MCF 10A (cell line): ENCODE measurements at places on chromosomes 4 and X.
A peak's percentile ranks its signal among the peaks of the same experiment; 100 is the strongest.

DNA sequence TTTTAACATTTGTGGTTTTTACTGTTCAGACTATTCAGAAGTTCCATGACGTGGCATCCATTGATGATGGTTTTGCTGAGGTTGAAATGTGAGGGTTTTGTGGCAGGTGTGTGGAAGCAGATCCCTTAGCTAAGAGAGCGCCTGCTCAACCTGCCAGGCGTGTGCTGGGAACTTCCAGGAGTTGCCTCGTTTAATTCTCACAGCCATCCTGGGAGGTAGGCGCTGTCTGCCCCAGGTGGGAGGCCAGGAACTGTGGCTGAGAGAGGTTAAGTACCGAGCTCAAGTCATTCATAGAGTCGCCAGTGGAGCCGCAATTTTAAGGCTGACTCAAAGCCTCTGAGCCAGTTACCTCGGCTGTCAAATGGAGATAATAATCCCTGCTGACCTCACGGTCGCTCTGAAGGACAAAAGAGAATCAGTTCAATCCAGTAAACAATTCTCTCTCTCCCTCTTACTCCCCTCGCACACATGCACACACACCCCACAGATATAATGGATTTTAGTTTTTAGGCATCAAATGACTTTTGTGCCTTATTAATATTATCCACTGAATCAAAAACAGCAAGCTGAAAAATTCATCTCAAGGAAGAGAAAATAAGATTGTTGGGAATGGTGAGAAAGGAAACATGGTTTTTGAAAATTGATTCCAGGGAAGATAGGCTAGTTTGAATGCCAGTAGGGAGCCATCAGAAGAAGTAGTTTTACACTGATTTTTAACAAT, 171.3 kb downstream of the PTTG2 start:
- DNase-seq: no peak

DNA sequence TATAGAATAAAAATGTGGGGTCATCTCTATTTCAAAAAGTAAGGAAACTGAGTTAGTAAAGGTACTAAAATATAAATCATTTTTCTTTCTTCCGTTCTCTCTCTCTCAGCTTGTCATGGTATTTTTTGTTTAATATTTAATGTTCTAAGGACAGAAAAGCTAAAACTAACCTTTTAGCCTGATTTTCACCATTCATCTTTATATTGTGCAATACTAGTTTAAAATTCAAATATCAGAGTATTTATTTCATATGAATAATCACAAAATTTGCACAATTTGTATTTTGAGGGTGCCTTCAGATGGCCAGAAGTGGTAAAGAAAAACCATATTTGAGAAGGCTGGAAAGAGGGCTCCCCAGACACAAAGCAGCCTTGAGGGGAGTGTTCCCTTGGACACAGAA, 197.6 kb upstream of the AR start:
- no peak for DNase-seq

GRCh38 chr4:8640816-8641215, 48.3 kb downstream of the CPZ start:
- no peak for DNase-seq

DNA sequence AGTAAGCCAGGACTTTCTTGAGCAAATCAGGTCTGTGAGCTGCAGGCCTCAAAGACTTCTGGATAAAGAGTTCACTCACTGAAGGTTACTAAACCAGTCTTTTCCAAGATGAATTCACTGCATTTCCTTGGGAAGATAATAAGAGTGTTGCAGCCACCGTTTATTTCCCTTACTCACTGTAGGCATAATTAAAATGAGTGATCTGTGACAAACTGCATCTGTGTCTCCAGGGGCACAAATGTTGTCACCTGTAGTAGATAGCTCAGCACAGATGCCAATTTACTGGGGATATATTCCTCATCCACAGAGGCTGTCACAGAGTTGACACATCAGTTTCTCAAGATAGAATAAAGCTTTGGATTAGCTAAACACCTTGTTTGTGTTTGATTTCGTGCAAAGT, 580.2 kb downstream of the SPRY1 start:
- no peak for DNase-seq

GRCh38 chr4:87819281-87819919, 13.4 kb upstream of the MEPE start:
- DNase-seq: peak; percentile 85

- DNase-seq: peak; percentile 3
Observed at GRCh38 chr4:25160714-25161592, 704 bp upstream of the SEPSECS start.

DNA sequence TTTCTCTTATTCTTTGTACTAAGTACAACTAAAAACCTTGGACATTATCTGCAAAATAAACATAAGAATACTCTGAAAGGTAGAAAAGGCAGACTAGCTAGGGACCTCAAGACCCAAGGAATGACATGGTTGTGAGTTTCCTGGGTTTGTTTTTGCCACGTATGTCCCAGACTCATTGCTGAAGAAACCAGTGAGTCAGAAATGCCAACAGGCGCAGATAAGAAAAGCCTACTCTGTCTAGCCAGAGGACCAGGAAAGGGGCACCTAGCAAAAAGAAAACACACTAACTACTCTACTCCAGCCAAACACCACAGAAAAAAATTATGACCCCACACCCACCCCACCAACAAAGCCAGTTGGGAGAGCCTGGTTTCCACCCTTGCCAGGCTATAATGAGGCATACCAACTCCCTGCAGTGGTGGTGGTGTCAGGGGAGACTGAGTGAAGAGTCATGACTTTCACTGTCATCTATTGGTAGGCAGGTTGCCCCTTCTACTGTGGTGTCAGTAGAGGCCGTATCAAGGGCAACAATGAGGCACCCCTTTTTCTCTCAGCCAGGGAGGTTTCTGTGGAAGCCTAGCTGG, 10.9 kb downstream of the MTMR1 start:
- DNase-seq: peak; percentile 20

GRCh38 chr4:82733636-82734035, 65.0 kb downstream of the SCD5 start:
- peak; percentile 67 for DNase-seq

DNA sequence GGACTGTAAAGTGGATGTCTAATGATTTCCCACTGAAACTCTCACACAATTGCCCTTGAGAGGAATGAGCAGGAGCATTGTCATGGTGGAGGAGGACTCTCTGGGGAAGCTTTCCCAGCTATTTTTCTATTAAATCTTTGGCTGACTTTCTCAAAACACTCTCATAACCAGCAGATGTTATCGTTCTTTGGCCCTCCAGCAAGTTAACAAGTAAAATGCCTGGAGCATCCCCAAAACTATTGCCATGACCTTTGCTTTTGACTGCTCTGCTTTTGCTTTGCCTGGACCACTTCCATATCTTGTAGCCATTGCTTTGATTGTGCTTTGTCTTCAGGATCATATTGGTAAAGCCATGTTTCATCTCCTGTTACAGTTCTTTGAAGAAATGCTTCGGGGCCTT, 120.2 kb upstream of the PDE5A start:
- no peak for DNase-seq

DNA sequence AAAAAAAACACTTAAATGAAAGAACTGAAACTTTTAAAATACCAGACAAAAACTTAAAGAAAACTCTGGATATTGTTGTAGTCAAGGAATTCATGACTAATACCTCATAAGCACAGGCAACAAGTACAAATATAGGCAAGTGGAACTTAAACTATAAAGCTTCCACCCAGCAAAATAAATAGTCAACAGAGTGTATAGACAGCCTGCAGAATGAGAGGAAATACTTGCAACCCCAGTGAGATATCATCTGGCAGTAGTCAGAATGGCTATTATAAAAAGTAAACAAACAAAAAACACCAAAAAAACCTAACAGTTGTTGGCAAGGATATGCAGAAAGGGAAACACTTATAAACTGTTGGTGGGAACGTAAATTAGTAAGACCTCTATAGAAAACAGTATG, 9.6 kb upstream of the RPS6KA6 start:
- DNase-seq: no peak

GRCh38 chr4:88736264-88736663, 38.6 kb upstream of the NAP1L5 start:
- no peak for DNase-seq

GRCh38 chr4:109465069-109465468, 31.5 kb downstream of the SEC24B start:
- DNase-seq: peak; percentile 37

GRCh38 chr4:75919920-75920319, 17.7 kb upstream of the PPEF2 start:
- no peak for DNase-seq

GRCh38 chr4:186676531-186677161, 47.0 kb downstream of the FAT1 start:
- DNase-seq: peak; percentile 47

- DNase-seq: no peak
Observed at GRCh38 chr4:138935-139334, 14.6 kb downstream of the ZNF718 start.

DNA sequence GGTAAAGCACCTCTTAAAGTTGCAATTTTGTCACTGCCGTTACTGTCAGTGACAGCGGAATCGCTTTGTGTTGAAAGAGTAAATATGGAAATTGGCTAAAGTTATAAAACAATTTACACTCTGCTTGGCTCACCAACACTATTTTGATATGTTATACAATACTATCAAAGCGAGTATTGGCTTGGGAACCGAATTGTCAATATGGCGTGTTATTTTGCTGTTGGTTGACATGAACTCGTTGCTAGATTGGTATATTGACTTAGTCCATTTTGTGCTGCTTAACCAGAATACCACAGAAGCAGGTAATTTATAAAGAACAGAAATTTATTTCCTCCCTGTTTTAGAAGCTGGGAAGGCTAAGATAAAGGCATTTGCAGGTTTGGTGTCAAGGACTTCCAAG, 58.6 kb downstream of the DCK start:
- DNase-seq: no peak

DNA sequence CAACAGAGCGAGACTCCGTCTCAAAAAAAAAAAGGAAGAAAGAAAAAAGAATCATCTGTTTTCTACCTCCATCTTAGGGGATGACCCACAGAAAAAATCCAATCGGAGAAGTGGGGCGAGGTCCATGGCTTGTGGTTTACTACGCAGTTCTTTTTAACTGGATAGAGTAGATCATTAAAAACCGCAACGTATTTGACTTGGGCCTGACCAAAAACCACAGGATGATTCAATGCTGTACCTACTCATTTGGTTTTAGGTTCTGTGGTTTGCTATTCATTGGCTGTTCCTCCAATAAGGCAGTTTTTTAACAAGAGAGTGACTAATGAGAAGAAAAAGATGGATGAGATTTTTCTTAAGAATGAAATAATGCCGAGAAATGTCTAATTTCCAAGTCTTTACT, 83.7 kb downstream of the FREM3 start:
- peak; percentile 75 for DNase-seq

DNA sequence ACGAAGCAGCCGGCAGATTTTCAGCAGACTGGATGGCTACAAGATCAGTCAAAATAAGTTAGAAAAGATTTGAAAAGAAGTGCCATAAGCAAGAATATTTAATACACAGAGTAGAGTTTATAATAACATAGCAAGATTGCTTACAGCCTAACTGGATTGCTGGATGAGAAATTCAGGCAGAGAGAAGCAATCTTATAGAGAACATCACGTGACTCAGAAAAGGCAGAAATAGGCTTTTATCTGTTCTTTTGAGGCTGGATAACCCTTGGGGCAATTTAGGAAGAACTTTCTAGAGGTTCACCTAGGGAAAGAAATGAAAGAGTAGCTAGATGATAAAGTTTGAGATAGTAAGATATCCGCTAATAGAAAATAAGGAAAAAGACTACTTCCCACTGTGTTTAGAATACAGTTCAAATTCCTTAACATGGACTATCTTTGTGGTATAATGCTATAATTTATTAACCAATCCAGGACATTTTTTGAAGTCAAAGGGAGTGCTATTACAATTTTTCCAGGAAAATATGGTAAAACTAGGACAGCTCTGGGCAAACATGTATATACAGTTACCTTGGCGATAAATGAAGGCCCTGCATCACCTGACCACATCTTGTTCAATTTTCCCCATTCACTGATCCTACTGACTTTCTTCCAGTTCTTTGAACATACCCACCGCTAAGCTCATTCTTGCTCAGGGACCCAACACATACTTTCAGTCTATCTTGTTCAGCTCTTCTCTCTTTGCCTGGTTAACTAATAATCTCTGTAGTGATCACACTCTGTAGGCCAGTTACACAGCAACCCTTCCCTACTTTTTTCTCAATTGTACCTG, 12.7 kb upstream of the SPCS3 start:
- DNase-seq: no peak

- no peak for DNase-seq
Observed at GRCh38 chr4:10942156-10942555, 257.6 kb upstream of the CLNK start.

DNA sequence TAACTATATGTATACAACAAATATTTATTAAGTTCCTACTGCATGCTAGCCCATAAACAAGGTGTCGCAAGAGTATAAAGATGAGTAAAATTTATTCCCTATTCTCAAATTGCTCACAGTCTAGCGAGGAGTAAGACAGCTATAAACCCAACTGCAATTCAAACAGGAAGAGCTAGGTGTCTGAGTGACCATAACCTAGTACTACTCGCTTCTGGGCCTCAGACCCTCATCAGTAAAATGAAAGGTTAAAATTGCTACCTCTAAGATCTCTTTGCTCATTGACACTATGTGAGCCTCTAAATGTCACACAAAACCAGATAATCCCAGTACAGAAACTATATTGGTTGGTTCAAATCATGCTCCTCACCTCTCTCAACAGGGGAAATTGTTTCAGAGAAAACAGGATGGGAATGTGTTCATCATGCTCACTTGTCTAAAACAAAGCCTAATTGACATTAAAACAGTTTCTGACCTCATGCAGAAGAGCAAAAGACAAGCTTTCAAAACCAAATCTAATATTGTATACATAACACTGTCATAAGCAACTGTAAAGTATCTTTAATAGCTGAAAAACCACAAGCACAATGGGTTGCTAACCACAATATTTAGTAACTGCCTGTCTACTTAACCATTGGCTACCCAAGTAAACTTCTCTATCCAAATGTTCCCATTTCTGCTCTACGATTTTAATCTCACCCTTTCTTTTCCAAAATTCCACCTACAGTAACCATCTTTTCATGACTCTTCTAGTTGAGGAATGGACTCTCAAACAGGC, 264.6 kb upstream of the FMR1 start:
- DNase-seq: no peak

GRCh38 chr4:82320351-82320750, 53.4 kb downstream of the HNRNPD start:
- DNase-seq: no peak

GRCh38 chr4:140675599-140676231, 80.5 kb downstream of the TBC1D9 start:
- DNase-seq: peak; percentile 30

DNA sequence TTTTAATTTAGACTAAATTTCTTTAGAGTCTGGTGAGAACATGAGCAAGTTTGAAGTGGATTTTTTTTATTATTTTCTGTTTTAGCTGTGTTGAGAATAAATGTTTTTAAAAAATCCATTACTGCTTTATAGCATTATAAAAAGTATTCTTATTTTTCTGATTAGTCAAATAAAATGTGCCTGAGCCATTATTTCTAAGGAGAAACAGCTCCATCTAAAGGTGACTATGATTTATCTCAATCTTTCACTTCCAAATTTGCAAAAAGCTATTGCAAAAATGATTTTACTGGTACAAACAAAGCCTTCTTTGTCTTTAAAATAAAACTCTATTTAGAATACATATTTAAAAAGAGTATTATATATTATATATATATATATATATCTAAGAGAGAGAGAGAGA, 959.2 kb downstream of the FAM133A start:
- peak; percentile 1 for DNase-seq
